ENCODE measurements at places on chromosomes 1 and 21.

GRCh38 chr1:11690397-11691301 lies 861 bp upstream of the DRAXIN start:
- no peak for DNase-seq

DNA sequence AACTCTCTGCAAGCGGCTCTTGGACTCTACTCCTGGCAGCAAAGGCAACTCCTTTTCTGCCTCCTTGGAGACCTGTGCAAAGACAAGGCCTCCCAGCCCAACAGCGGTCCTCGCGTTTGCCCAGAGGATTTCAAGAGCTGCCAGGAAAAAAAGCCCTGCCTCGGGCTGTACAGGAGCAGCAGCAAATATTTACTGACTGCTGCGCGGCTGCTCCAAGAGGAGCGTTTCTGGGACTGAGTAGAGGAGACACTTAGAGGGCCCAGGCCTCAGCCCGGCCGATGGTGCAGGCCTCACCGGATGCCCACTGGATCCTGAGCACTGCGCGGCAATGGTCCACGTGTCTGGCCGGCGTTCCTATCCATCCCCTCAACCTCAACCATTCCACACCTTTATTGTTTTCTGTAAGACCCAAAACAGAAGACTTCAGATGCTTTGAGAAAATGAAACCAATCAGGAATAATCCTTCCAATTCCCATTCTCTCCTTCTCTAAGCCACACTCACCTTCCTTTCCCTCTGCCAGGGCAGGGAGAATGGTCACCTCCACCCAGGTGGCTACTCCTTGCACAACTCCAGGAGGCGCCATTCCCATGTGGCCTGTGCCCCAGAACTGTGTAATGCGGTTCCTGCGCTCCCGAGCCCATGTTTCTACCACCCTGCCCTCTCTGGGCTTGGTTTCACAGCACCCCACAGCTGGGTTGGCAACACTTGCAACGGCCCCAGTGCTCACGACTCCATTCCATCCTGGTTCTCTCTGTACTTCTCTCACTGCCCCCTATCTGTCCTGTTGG lies 215.8 kb downstream of the TRABD2B start:
- no peak for DNase-seq

- no peak for DNase-seq
Measured at GRCh38 chr1:37403166-37403565, 71.2 kb upstream of the ZC3H12A start.

DNA sequence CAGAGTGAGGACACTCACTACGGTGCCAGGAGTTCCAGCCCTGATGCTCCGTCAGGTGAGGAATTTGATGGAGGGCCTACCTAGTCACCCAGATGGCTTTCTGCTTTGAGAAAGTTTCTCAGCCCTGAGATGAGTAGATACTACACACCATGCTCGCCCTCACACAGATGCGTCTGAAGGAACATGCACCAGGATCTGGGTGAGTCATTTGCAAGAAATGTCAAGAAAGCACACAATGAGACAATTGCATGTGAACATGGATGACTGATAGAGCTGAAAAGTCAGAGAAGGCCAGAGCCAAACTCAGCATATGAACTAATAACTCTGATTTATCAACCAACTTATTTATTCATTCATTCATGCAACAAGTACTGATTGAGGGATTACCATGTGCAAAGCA lies 483.9 kb downstream of the OMA1 start:
- no peak for DNase-seq
